CD4-positive, alpha-beta memory T cell (primary cell): ENCODE measurements at places on chromosomes 6 and 20. TPM values are rescaled to one million over a fixed set of nuclear protein-coding genes. Genes with fewer than 3 reads are reported as not detected.

DNA sequence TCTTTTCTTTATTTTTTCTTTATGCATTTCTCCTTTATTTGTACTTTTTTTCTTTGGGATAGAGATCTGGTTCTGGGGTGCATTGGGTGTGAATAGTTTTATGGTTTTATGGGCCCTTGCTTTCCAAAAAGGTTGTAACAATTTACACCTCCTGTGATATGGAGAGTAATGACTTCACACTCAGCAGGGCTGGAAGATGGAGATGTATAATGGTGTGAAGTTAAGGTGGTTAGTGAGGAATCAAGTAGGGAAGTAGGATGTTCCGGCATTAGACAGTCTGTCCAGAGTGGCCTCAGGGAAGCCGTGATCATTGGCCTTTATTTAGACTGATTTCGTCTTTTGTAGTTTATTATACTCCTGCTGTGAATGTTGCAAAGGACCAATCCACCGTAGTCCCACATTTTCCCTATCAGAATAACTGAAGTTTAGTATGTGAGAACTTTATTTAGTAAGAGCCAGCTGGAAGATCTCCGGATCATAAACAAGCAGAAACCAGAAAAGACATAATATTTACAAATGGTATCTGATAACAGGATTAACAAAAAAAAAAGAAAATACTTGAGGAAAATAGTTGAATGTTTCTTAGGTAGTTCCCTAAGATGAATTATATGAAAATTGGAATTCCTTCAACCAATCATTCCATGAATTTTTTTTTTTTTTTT is 255.5 kb downstream of the TBC1D7 start:
- H3K27ac ChIP-seq = no peak overlapping the region
- H3K27me3 ChIP-seq = no peaks in the 10 kb centered on the region
- no peaks in the 10 kb centered on the region for H3K4me1 ChIP-seq
- no peak overlapping the region for H3K4me3 ChIP-seq

GRCh38 chr6:128363020-128363813 is 157.2 kb downstream of the PTPRK start:
- no peak overlapping the region for H3K4me3 ChIP-seq
- no peaks in the 10 kb centered on the region for H3K36me3 ChIP-seq
- no peak for DNase-seq
- H3K4me1 ChIP-seq = no peaks in the 10 kb centered on the region
- H3K27ac ChIP-seq = no peak overlapping the region

DNA sequence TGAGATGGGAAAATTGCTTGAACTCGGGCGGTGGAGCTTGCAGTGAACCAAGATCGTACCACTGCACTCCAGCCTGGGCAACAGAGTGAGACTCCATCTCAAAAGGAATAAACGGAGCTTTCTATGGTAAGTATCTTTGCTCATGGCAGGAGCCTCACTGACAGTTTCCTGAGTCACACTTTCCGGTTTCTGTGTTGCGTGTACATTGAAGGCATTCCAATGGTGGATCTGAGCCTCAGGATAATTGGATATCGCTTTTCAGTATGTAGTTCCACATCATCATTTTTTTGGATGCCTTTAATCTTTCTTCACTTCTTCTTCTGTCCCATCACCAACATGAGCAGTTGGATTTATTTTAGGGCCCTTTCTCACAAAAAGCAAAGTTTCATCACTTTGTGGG is 28.6 kb upstream of the GTSF1L start:
- no peak for DNase-seq
- no peaks in the 10 kb centered on the region for H3K27me3 ChIP-seq
- no peak overlapping the region for H3K4me3 ChIP-seq

GRCh38 chr6:130933712-130934200 is 106.5 kb downstream of the SMLR1 start:
- H3K4me3 ChIP-seq = no peak overlapping the region
- no peak overlapping the region for H3K27ac ChIP-seq
- H3K27me3 ChIP-seq = no peaks in the 10 kb centered on the region
- no peaks in the 10 kb centered on the region for H3K4me1 ChIP-seq
- no peaks in the 10 kb centered on the region for H3K36me3 ChIP-seq

GRCh38 chr6:137692806-137693205 is 174.3 kb upstream of the TNFAIP3 start:
- DNase-seq = no peak
- no peak overlapping the region for H3K4me3 ChIP-seq
- H3K4me1 ChIP-seq = no peaks in the 10 kb centered on the region
- H3K36me3 ChIP-seq = no peaks in the 10 kb centered on the region

- no peaks in the 10 kb centered on the region for H3K4me1 ChIP-seq
- H3K36me3 ChIP-seq = no peaks in the 10 kb centered on the region
- no peaks in the 10 kb centered on the region for H3K27me3 ChIP-seq
Measured at GRCh38 chr6:167399051-167399387, 74.1 kb downstream of the TTLL2 start.

GRCh38 chr20:17565169-17565845 is 4.6 kb upstream of the DSTN start:
- peaks cover 5% of the 10 kb centered on the region for H3K4me1 ChIP-seq
- no peak overlapping the region for H3K4me3 ChIP-seq
- H3K27ac ChIP-seq = no peak overlapping the region
- no peaks in the 10 kb centered on the region for H3K36me3 ChIP-seq

GRCh38 chr6:45780523-45780922 is 235.1 kb downstream of the CLIC5 start:
- no peaks in the 10 kb centered on the region for H3K27me3 ChIP-seq
- H3K4me3 ChIP-seq = no peak overlapping the region

DNA sequence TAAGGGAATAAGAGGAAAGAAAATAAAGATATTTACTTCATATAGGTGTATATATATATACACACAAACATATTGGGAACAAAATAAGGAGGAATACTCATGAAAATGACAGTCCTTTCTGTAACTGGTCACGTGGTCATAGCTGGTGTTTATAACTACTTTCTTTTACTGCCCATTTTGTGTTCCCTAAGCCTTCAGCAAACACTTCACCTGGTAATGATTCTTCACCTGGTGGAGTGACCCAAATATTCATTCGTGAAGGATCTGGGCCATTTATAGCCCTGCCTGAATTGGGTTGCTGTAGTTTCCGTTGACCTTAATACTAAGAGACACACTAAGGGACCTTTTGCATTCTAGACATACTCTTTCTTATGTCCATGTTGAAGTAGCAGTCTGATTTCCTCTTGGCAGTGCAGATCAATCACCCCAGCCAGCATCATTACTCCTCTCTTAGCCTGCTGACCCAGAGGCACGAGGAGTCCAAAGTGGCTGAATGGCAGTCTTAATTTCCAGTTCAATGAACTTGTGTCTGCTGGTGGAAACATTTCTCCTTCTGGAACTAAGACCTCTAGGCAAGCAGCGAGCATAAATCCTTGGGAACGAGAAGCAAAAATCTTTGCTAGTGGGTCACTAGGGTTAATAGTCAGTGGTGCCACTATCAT is 39.9 kb upstream of the IYD start:
- no peak overlapping the region for H3K4me3 ChIP-seq
- H3K4me1 ChIP-seq = no peaks in the 10 kb centered on the region
- no peak overlapping the region for H3K27ac ChIP-seq

- DNase-seq = no peak
- H3K27me3 ChIP-seq = no peaks in the 10 kb centered on the region
- H3K36me3 ChIP-seq = no peaks in the 10 kb centered on the region
Measured at GRCh38 chr20:9322661-9323060, 191.7 kb upstream of the LAMP5 start.

- peak overlapping the region; percentile 38 for H3K27ac ChIP-seq
- no peaks in the 10 kb centered on the region for H3K36me3 ChIP-seq
- H3K27me3 ChIP-seq = no peaks in the 10 kb centered on the region
- peak overlapping the region; percentile 68 for H3K4me3 ChIP-seq
- DNase-seq = peak; percentile 61
Measured at GRCh38 chr6:119077643-119078375, 655 bp downstream of the FAM184A start.

- no peak overlapping the region for H3K27ac ChIP-seq
- no peak overlapping the region for H3K4me3 ChIP-seq
- no peaks in the 10 kb centered on the region for H3K4me1 ChIP-seq
- DNase-seq = no peak
Measured at GRCh38 chr6:135323202-135323668, 142.1 kb downstream of the MYB start.

GRCh38 chr6:66771626-66772025 is 1064.6 kb upstream of the EYS start:
- no peaks in the 10 kb centered on the region for H3K27me3 ChIP-seq
- H3K27ac ChIP-seq = no peak overlapping the region
- no peaks in the 10 kb centered on the region for H3K36me3 ChIP-seq
- H3K4me1 ChIP-seq = no peaks in the 10 kb centered on the region
- DNase-seq = no peak
- H3K4me3 ChIP-seq = no peak overlapping the region

DNA sequence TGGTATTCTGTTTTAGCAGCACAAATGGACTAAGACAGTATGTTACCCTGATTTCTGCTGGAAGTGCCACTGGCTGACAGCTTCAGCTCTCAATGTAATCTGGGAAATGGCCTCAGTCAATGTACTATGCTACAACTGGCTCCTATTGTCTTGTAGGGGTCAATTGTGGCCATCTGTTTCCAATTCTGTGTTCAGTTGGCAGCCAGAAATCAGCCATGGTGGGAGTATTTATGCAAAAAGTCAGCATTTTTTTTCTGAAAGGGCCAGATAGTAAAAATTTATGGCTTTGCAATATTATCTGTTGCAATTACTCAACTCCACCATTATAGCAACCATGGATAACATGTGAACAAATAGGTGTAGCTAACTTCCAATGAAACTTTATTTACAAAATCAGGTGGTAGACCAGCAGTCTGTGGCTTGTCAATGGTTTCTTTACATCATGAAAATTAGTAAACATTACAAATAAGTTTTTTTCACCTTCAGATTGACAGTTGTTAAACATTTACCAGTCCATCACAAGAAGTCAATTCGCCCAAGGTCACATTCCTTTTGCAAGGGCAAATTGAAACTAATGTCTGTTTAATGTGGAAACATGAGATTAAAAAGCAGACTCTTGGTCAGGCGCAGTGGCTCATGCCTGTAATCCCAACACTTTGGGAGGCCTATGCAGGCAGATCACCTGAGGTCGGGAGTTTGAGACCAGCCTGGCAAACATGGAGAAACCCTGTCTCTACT is 58.3 kb upstream of the TSHZ2 start:
- no peaks in the 10 kb centered on the region for H3K4me1 ChIP-seq
- no peaks in the 10 kb centered on the region for H3K27me3 ChIP-seq
- no peak for DNase-seq
- no peak overlapping the region for H3K4me3 ChIP-seq
- no peak overlapping the region for H3K27ac ChIP-seq
- no peaks in the 10 kb centered on the region for H3K36me3 ChIP-seq

- no peaks in the 10 kb centered on the region for H3K36me3 ChIP-seq
- DNase-seq = peak; percentile 64
- H3K4me3 ChIP-seq = peak overlapping the region; percentile 57
- H3K27ac ChIP-seq = peak overlapping the region; percentile 68
Measured at GRCh38 chr6:32941214-32941768, 463 bp upstream of the HLA-DMB start.

GRCh38 chr6:149942461-149942829 is 631 bp downstream of the ULBP2 start:
- H3K27me3 ChIP-seq = peaks cover 28% of the 10 kb centered on the region
- no peaks in the 10 kb centered on the region for H3K36me3 ChIP-seq
- no peak for DNase-seq
- peak overlapping the region; percentile 18 for H3K27ac ChIP-seq
- H3K4me3 ChIP-seq = peak overlapping the region; percentile 76

DNA sequence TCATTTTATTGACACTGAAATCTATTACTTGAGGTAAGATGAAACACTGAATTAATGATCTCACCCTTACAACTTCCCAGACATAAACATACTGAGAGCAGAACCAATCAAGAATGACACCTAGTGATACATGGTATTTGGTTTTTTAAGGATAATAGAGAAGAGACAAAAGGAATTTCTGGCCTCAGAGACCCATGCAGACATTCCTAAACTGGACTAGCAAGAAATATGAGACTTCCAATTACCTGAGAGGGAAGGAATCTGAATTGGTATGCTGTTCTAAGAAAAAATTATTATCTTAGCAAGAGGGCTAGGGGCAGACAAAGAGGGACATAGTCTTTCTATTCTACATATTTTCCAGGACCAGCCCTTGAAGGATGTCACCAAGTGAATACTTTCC is 141.1 kb downstream of the BMP5 start:
- H3K4me1 ChIP-seq = no peaks in the 10 kb centered on the region
- no peak overlapping the region for H3K4me3 ChIP-seq
- no peak overlapping the region for H3K27ac ChIP-seq
- no peaks in the 10 kb centered on the region for H3K36me3 ChIP-seq
- DNase-seq = no peak

Gene SAMD5
- total RNA-seq = not detected

Gene NEDD9
- 47.4 TPM for total RNA-seq

Gene BEND3
- 1.1 TPM for total RNA-seq

Gene HACE1
- 16.0 TPM for total RNA-seq

Gene TAGAP
- 161 TPM for total RNA-seq

Gene TSPO2
- total RNA-seq = not detected

Gene BCKDHB
- total RNA-seq = 16.0 TPM

Gene KIZ
- total RNA-seq = 33.7 TPM

Gene WFDC13
- not detected for total RNA-seq

Gene MRPL14
- total RNA-seq = 21.7 TPM
